ENCODE measurements at places on chromosomes 7 and 10.

DNA sequence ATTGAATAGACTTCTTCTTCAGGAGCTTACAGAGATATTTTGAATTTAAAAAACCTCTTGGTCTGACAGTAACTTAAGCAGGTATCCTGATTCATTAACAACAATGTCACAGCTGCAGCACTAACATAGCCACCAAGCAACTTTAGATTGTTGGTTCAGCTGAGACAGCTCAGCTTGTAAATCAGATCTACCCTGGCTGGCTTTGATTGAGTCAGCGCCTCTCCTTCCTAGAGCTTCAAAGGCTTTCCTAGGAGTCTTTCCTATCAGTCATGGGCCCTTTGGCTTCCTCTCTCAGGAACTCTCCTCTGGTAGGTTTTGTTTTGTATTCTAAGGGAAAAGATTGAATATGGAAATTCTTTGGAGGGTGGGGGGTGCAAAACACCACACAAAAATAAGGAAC lies 70.7 kb upstream of the STEAP4 start:
- DNase-seq, result no peak

DNA sequence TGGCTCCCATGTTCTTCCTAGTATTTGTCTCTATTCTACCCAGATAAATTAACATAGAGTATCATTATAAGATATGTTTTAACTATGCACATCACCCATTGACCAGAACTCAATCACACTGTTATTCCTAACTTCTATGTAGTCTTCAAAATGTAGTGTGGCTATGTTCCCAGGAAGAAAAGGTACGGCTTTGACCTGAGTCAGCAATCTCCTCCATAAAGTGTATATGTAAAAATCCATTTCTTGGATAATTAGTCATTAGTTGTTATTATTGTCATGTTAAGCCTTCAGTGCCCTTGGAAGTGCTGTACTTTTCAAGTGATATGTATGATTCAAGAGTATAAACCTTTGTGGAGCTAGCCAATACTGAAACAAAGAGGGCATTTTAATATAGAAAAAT lies 444.0 kb upstream of the ZWINT start:
- DNase-seq, result no peak

GRCh38 chr7:28956608-28957063 lies 1.5 kb downstream of the TRIL start:
- DNase-seq, result peak; percentile 91

- DNase-seq, result no peak
Measured at GRCh38 chr7:91731976-91732375, 148.5 kb downstream of the MTERF1 start.

- DNase-seq, result no peak
Measured at GRCh38 chr10:119535837-119536507, 6.5 kb downstream of the RGS10 start.

GRCh38 chr10:6086375-6087233 lies 2.2 kb upstream of the RBM17 start:
- DNase-seq, result peak; percentile 89

DNA sequence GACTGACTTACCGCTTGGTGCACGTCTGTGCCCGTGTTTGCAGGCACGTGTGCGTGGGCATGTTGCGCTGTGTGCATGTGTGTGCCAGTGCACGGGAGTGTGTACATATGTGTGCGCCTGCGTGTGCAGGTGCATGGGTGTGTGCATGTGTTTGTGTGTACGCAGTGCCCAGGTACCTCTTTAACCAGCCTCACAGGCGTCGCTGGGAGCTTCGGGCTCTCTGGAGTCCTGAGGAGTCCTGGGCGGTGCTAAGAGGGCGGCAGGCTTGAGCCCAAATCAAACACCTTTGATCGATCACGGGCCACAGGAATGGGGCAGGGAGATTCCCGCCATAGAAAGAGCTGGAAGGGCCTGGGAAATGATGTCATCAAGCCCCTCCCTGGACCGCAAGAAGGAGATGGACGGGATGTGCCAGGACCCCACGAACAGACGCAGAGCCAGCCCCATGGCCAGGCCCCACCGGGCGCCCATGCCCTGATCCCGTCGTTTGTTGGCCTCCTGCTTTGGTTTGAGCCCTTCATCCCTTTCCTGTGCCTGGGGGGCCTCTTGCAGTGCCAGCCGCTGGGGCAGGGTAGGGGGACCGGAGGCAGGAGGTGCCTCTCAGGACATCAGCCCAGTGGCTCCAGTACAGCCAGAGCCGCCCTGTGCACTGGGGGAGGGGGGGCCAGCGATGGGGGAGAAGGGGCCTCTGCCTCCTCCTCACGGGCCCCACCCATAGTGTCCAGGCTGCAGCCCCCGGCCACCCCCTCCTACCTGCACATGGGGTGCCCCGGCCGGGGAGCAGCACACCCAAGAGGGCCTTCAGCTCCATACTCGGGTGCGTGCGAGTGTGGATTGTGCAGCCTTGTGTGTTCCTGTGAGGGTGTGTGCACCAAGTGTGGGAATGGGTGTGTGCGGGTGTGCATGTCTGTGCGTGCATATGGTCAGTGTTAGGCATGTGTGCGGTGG lies 5.8 kb downstream of the KNDC1 start:
- no peak for DNase-seq

- DNase-seq, result no peak
Measured at GRCh38 chr7:157932498-157933218, 595.9 kb downstream of the DNAJB6 start.

DNA sequence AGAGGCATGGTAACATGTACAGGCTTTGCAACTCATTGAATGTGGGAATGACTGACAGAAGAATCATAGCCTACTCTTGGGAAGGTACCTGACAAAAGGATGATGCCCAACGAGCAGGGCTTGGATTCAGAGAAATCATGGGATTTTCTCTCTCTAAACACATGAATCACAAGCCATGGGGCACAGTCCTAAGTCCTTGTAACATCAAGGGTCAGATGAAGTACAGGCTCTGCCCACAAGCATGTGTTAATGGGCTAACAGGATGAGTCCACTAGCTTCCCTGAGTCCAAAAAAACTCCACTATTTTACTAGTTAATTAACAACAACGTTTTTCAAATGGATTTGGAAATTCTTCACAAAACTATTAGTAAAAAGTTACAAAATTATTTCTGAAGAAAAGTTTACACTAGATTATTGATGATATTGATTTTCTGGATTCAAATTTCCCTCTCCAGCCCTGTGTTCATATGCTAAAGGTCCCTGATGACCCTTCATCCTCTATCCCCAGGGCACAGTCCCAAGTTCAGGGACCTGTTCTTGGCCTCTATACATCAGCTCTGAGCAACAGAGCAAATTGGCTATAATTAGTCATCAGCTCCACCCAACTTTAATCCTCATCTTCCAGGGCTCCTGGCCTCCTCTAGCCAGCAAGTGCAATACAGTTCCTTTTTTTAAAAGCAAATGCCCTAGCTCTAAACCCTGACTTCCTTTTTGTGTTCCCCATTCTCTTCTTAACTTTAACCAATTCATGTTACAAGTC lies 99.8 kb downstream of the GSAP start:
- no peak for DNase-seq

GRCh38 chr7:103936558-103936957 lies 52.9 kb downstream of the RELN start:
- DNase-seq, result no peak

DNA sequence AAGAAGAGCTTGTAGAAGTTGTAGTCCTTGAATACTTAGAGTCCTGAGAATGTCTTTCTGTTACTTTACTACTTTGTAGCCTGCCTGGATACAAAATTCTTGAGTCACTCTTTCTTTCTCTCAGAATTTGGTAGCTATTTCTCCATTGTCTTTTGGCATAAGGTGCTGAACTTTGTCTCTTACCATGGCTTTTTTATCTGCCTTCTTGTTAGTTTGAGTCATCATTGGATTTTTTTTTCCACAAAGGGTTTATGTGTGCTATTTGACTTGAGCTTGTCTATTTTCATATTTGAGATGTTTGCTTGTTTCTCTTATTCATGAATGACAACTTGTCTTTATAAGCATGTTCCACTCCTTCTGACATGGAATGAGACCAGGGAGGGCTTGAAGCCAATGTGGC lies 74.5 kb upstream of the EXOC6 start:
- DNase-seq, result no peak

DNA sequence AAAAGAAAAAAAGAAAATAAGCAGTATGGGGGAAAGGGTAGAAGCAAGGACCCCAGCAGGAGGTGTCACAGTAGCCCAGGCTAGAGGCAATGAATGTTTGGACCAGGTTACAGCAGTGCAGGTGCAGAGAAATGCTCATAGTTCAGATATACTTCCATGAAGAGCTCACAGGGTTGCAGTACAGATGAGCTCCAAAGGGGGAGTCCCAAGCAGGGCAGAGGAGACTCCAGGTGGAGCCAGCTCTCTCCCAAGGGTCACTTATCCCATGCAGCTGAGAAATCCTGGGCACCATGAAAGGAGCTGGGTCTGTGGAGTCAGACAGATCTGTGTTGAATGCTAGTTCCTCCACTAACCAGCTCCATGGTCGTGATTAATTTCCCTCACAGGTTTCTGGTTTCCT lies 174.9 kb downstream of the C7orf25 start:
- DNase-seq, result no peak

DNA sequence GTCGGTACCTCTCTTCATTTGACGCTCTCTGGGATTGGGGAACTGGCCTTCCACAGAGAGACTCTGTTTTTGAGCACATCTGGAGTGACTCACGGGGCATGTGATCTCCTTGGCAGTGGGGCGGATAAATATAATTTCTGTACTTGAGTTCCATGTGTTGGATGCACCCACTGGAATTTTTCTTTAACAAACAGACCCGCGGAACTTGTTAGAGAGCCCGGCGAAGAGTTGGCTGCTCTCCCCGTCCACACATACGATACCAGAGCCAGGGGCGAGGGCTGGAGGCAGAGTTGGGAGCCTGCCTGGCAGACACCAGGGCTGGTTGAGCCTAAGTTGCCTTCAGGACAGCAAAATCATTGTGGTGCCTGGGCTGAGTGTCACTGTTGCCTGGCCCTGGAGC lies at the start of gene FAM180A:
TSS of gene FAM180A (minus strand) at position 44 of the 400 bp plus-strand sequence. CDS start 233 bp downstream, outside the sequence.
- no peak for DNase-seq

GRCh38 chr7:39910108-39910869 lies 39.8 kb upstream of the CDK13 start:
- peak; percentile 47 for DNase-seq

DNA sequence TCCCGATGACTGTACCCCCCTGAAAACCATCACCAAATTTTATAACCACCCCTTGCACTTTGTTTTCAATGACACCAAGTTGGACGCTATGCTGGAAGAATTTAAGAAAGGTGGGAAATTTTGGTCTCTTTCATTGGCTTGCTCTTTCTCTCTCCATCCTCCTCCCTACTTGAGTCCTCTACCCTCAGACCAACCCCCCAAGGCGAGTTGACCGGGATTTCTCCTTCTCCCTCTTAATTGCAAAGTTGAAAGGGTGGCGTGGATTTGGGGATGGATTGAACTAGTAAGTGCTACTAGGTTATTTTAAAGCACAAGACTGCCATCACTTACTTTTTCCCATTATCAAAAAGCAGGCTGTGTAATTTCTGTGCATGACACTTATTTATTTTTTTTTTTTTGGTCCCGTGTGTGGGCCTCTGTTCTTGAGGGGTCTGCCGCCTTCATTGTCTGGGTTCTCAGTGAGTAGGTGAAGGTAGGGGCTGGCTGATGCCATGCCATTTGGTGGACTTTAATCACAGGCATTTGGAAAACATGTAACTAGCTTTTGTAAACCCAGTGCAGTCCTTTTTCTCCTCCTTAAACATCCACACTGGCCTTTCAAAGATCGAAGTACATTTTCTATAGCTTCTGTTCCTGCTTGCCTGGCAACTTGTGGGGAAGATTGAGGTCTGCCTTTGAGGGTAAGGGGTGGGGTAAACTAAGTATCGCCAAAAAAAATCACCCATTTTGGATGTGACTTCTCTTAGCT lies 2.1 kb downstream of the CNNM2 start:
- no peak for DNase-seq

Data from Calu3 (cell line).